ENCODE measurements at places on chromosomes 16 and 17.

GRCh38 chr17:57782647-57783337 is 37.7 kb upstream of the CCDC182 start:
- DNase-seq, result no peak

GRCh38 chr16:978403-978802 is 3.2 kb upstream of the SOX8 start:
- no peak for DNase-seq

GRCh38 chr17:43676471-43676870 is 14.7 kb upstream of the MEOX1 start:
- no peak for DNase-seq

- DNase-seq, result no peak
Measured at GRCh38 chr17:81573794-81574642, 21.9 kb upstream of the FAAP100 start.

DNA sequence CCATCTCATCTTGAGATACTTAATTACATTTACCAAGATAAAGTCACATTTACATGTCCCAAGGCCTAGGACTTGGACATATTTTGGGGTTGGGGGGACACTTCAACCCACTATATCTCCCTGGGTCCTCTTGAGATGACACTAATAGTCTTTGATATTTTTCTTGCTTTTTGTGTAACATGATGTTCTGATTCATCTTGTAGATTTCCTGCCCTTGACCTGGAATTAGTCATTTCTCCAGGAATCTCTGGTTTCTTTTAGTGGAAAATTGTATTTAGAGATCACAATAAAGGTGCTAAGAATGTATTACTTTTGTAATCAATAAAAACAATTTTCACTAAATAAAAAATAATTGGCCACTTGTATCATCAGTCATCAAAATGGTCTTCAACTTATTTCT is 157.3 kb downstream of the VPS53 start:
- peak; percentile 10 for DNase-seq

- no peak for DNase-seq
Measured at GRCh38 chr17:81705518-81706231, 2.5 kb downstream of the MRPL12 start.

- DNase-seq, result no peak
Measured at GRCh38 chr16:86876499-86876898, 298.1 kb downstream of the FOXL1 start.

DNA sequence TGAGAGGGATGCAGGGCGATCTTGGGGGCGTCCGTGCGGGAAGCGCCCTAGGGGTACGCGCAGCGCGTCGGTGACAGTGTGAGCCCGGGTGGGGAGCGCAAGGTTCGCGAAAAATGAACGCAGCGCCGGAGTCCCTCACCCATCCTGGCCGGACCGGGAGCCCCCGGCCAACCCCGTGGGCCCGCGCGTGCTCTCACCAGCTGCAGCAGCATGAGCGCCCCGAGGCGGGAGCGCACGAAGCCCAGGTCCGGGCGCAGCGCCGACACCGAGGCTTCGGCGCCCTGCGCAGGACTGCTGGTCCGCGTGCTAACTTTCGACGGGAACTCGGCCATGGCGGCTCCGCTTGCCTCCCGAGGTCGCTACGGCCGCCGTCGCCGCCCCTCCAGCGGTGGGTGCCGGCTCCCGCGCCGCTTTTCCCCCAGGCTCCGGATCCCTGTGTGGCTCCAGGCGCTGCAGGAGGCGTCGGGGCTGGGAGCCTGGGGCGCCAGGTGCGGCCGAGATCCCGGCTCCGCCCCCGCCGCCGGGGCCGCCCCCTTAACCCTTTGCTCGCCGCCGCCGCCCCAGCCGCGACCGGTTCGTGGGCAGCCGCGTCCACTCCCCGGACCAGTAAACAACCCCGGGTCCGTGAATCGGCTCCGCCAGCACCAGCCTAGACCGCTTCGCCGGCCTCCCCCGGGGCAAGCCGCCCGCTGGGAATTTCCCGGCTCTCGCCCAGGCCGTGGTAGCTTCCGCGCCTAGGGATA is at the start of gene PLLP:
Gene PLLP (minus strand): TSS at position 464 of the 743 bp plus-strand sequence. CDS start 132 bp downstream, at position 332.
- DNase-seq, result no peak

GRCh38 chr17:37247825-37248224 is 128.0 kb upstream of the C17orf78 start:
- DNase-seq, result no peak

DNA sequence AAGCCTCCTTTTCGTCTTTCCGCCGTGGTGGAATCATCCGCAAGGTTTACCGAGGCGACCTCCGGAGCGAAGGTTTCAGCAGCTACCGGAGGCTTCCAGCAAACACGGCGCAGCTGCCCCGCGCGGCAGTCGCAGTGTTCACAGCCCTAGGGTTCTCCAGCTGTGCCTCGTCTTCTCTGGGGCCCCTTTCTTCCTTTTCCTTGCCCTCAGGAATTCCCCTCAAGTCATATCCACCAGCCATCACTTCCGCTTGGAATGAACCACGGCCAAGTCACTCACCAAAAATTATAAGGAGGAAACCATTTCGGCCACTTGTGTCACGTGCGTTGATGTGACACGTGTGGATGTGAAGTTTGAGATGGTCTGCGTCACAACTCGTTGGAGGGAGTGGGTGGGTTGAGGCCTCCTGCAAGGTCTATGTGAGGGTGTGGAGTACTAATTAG is 636 bp upstream of the ERN1 start:
- no peak for DNase-seq

DNA sequence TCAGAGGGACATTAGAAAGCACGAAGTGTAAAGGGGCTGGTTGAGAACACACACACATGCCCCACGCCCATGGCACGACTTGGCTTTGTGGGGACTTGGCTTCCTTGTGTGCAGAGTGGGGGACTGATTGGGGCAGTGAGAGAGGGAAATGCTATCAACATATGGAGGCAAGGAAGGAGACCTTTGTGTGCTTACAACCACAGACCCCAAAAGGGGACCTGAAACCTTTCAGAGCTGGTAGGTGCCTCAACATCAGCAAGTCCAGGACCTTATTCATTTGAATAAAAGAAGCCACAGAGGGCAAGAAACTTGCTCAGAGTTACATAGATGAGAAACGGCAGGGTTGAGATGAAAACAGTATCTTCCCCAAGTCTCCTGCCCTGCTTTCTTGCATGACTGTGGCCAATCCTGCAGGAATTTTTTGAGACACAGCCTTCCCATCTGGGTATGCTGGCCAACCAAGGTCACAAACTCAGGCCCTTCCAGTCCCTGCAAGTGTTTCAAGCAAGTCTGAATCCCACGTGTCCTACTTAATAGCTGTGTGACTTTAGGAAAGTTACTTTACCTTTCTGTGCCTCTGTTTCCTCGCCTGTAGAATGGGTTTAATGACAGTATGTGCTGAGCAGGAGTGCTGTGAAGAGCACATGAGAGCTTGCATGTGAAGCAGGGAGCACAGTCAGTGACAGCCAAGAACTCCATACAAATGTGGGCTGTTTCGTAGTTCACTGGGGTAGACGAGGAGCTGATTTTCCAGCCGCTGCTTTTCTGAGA is 26.2 kb downstream of the C16orf78 start:
- no peak for DNase-seq

GRCh38 chr16:15925631-15926030 is 23.8 kb upstream of the ABCC1 start:
- DNase-seq, result no peak

DNA sequence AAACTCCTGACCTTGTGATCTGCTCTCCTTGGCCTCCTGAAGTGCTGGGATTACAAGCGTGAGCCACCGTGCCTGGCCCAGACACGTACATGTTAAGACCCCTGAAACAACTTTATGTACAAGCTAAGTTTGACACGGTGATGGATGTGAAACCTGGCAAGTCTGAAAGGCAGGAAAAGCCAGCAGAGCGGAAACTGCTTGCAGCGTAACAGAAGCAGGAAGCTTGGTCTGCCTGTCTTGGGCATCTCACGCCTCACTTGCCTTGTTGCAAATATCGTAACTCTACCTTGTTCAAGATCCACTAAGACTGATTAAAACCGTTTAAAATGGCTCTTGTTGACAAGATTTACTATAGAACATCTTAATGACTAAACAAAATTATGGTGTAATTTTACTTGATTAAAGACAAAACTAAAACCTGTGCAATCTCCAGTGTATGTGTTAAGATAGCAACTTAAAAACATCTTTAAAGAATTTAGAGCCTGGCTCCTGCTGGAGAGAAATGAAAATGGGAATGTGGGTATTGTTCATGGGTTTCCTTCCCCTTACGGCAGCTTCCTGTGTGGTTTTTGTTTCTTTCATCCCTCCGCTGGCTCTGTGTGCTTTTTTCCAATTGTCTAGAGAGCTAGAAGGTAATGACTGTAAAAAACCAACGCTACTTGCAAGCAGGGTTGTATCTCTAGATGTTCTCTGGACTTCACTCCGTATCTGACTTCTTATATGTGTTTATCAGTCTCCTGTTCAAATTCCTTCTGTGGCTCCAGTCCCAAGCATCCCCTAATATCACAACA is 477.6 kb downstream of the XYLT1 start:
- DNase-seq, result no peak

Data from AG04450 (cell line).